ENCODE measurements at places on chromosomes 1 and 21.

GRCh38 chr21:36990508-36991205 lies 15.8 kb upstream of the RIPPLY3 start:
- DNase-seq: no peak

GRCh38 chr1:156090840-156091188 lies 8.5 kb upstream of the MEX3A start:
- DNase-seq: peak; percentile 88

DNA sequence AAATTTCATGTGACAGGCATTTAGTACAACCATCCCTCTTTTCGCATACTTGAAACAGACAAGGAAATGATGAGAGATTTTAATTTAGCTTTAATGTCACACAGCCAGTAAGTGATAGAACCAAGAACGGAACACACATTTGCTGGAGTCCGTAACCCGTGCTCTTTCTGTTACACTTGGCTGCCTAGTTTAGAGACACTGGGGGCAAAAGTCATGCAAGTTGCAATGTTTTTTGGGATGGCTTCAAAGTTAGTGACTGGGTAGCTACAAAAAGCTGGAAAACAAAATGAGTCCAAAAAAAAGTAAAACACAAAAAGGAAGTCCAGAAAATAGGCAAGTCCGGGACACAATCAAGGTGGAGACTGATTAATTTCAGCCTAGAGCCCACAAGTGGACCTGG lies 5.9 kb downstream of the NID1 start:
- DNase-seq: no peak

GRCh38 chr1:64655861-64656260 lies 89.0 kb upstream of the RAVER2 start:
- no peak for DNase-seq

GRCh38 chr1:63847308-63847910 lies 73.6 kb downstream of the ROR1 start:
- DNase-seq: no peak

- DNase-seq: no peak
These were observed 35.8 kb downstream of the PLEKHO1 start for GRCh38 chr1:150185481-150185880.

DNA sequence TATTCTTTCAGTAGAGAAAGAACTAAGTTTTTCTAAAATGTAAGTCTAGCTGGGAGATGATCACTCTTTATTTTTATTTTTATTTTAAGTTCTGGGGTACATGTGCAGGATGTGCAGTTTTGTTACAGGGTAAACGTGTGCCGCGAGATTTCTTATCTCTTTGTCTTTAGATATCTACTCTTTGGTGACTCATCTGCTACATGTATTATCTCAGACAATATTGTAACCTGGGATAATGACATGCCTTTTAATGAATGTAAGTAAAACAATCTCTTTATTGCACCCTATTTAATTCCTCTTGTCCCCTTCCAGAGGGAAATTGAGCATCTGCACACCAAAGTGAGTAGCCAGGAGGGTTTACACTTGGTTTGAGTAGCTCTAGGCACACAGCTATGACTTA lies 9.4 kb downstream of the CR2 start:
- DNase-seq: no peak

DNA sequence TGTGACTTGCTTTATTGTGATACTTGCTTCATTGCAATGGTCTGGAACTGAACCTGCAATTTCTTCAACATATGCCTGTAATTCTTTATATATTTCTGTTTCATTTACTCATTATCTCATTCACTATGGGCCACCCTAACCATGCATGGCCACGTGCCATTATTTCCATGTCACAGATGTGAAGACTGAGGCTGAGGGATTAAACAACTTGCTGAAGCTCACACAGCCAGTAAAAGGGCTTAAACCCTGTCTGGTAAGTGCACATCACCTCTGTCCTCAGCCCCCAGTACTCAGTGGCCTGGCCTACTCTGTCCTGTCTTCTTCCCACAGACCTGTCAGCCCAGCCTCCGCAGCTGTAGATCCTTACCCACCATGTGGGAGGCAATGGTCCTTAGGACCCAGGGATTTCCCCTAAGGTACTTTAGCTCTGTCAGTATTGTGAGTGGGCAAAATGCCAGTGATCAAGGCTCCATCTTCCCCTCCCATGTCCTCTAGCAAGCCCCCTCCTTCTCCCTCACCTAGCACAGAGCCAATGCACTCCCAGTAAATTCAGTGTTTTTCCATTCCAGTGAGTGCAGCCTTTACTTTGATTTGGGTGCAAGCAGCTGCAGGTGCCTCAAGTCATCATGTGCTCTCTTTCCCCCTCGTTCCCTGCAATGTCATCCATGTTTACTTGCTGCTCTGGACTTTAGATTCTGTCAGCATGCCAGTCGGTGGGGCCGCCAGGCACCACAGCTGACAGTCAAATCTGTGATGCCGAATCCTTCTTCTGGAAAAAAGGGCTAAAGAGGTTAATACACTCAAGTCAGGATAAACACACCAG lies 228.2 kb upstream of the PROX1 start:
- DNase-seq: no peak

DNA sequence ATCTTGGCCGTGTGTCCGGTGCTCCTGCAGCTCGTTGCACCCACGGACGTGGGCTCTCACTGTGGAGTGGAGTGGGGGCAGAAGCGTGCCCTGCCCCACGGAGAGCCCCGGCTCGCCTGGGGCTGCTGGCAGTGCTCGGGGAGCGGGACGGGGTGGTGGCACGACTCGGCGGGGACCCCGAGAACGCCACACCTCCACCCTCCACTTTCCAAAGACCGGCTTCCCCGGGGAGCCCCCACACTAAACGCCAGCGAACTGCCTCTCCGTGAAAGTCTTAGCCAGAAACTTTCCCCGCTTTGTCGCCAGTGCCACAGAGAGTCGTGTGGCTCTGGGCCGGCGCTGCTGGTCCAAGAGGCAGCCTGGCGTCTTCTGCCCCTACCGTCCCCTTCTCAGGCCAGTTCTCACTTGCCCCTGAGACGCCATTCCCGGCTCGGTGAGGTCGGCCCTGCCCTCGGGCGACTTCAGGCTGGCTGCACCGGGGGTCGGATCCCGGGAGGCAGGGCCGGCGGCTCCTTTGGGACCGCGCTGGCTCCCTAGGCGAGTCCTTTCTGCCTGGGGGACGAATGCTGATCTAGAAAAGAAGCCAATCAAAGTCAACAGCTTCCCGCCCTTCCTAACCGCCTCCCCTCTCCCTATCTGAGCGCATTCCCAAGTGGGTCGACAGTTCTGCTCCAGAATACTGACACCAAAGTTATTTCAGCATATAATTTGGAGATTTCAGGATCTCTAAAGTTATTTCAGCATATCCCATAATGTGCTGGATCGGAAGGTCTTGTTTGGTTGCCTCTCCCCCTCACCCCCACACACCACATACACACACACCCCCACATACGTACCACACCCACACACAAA lies 2.6 kb upstream of the SAMD13 start:
- DNase-seq: peak; percentile 21

DNA sequence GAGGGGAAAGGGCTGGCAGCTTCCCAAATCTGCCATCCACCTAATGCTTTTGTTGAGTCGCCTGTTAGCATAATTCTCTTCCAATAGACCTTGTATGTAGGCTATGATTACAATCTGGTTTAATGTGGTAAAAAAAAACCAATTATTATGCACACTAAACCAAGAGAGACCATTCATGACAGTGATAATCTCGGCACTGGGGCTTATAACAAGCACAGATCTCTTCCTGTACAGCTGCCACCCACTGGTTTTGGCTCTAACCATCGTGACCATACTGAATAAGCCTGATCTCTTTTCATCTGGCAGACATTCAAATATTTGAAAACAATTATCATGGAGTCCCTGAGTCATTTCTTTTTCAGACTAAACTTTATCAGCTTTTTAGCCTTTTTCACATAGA lies 12.0 kb upstream of the SYT14 start:
- no peak for DNase-seq

DNA sequence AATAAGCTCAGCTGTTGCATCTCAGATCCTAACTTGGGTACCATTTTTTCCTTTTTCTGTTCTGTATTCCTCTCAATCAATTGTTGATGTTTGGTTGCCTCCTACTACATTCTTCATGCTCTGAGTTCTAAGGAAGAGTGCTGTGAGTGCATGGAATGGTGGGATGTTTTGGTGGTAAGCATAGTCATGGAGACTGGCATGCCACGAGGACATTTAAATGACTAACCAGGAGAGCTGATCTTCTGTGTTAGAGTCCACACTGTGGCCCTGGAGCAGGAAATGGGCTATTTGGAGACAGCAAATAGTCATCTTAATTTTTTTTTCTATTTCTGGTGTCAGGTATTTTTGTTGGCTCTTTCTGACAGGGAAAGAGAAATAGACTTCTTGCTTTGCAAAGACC lies 69.5 kb upstream of the HSD17B7 start:
- no peak for DNase-seq

GRCh38 chr1:31700468-31701090 lies 3.2 kb downstream of the COL16A1 start:
- no peak for DNase-seq

DNA sequence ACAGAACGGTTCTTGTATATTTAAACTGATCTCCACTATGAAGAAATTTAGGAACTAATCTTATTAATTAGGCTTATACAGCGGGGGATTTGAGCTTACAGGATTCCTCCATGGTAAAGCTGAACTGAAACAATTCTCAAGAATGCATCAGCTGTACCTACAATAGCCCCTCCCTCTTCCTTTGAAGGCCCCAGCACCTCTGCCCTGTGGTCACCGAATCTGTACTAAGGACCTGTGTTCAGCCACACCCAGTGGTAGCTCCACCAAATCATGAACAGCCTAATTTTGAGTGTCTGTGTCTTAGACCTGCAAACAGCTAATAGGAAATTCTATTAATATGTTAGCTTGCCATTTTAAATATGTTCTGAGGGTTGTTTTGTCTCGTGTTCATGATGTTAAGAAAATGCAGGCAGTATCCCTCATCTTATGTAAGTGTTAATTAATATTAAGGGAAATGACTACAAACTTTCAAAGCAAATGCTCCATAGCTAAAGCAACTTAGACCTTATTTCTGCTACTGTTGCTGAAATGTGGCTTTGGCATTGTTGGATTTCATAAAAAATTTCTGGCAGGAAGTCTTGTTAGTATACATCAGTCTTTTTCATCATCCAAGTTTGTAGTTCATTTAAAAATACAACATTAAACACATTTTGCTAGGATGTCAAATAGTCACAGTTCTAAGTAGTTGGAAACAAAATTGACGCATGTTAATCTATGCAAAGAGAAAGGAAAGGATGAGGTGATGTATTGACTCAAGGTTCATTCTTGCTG lies 147.2 kb downstream of the NR5A2 start:
- DNase-seq: no peak

DNA sequence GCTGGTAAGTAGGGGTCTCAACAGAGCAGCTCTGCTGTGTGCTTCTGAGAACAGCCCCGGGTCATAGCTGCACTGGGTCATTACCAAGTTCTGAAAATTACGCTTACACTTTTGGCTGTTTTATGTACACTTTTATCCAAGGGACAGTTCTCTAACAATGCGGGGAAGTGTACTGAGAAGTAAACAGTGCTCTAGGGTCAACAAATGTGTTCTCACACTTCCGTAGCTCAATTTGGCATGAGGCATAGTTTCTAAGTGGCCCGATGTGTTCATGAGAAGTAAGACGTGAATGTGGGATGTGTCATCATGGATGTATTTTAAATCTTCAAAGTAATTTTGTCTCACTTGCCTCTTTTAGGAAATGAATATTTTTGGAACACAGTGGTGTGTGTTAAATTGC lies 10.9 kb upstream of the VAMP3 start:
- no peak for DNase-seq

DNA sequence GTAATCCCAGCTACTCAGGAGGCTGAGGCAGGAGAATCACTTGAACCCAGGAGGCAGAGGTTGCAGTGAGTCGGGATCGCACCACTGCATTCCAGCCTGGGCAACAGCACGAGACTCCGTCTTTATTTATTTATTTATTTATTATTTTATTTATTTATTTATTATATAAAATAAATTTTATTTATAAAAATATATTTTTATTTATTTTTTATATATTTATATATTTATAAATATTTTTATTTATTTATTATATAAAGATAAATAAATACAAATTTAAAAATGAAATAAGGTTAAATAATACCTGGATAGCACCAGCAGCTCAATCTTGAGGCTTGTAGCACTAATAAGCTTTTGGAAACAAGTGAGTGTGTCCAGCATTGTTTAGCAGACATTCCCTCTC lies 40.9 kb upstream of the SIM2 start:
- no peak for DNase-seq

GRCh38 chr1:220455559-220455958 lies 72.4 kb upstream of the MARK1 start:
- DNase-seq: no peak

DNA sequence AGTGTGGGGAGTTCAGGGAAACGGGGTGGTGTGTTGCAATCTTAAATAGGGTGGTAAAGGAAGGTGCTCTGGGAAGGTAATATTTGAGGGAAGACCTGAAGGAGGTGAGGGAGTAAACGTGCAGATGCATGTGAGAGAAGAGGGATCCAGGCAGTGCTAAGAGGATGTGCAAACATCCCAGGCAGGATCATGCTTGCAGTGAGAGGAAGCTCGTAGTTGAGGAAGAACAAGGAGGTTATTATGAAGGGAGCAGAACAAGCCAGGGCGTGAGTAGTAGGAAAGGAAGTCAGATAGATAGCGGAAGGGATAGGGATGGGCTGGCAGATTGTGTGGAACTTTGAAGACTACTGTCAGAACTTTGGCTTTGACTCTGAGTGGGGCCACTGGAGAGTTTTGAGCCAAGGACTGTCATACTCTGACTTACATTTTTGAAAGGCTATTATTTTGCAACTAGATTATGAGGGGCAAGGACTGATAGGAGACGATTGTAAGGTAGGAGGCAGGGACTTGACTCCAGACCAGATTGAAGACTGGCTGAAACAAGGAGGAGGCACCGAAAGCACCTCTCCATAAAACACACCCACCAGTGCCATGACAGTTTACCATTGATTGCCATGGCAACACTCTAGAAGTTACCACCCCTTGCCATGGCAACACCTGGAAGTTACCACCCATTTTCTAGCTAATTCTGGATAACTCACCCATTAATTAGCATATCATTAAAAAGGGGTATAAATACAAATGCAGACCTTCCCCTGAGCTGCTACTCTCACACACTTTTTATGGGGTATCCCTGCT lies 67.0 kb downstream of the XCL2 start:
- peak; percentile 42 for DNase-seq

DNA sequence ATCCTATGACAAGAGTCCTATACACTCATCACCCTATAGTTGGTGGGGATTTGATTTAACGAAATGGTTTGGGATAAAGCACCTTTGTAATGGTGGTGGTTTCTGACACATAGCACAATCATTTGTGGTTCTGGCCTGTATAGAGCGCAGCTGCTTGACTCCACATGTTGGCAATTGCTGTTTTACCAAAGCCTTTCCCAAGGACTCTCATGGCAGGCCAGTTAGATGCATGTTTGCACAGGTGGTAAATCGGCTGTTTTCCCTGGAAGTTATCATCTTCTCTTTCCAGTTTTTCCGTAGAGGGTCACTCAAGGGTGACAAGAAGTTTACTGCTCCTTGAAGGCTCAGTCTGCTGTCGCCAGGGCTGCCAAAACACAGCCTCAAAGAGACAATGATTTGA lies 17.1 kb upstream of the XPR1 start:
- no peak for DNase-seq

Data from NCI-H510A (cell line).